ENCODE measurements at places on chromosomes 13 and 19.

DNA sequence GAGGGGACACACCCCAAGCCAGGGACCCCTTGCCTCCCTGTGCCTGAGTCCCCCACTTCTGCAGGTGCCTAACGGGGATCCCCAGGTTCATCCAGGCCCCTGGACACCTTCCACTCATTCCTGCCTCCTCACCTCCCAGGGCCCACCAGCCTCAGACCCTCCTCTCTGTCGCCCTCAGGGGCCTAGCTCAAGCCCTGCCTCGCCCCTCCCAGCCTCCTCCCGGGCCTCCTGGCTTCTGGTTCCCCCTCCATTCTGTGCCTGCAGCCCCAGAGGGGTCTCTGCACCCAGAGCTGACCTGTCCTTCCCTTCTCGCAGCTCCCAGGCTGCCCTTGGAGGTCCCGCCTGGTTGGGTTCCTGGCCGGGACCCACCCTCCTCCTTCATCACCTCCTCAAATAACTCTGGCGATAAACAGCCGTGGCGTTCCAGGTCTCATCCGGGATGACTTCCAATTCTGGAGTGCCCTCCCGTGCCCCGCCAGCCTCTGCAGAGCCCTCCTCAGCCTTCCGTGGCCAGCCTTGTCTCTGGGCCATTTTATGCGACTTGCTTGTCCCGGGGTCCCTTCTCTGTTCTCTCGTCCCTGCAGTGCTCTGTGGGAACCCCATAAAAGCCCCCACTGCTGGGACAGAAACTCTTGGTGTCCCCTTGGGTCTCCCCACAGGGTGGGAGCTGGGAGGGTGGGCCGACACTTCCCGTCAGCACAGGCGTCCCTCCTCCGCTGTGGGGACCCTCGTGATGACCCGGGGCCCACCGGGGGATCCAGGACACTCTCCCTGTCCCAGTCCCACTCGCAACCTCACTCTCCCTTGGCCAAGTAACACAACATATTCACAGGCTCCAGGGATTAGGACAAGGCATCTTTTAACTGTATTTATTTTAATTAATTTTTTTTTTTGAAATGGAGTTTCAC, 9.2 kb downstream of the JOSD2 start:
- no peak for DNase-seq

DNA sequence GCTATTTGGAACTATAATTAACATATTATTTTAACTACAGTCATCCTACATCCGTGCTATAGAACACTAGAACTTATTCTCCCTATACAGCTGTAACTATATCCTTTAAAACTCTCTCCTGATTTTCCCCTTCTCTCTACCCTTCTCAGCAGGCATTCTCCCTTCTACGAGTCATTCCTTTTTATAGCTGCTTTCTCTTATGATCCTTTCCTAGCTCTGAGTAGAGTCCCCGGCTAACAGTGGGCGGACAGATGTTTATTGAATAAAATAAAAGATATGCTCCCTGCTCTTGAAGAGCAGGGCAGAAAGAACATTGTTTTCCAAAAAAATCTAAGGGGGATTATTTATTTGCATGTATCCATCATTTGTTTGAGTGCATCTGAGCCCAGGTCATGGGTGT, 246.5 kb upstream of the TMTC4 start:
- DNase-seq: no peak

DNA sequence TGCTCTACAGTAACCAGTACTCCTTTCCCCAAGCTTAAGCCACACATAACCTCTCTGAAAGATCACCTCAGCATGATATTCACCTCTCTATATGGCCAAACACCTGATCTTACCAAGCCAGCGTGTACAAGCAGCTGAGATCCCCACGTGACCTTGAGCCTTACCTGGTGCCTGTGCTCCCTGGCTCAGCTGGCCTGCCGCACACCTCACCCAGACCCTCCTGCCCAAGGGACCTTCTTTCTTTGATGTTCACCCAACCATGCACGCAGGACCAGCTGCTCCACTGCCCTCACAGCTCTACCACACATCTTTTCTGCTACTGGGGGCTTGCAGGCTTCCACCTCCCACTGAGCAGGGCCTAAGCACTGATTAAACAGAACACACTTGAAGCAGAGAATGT, 9.0 kb downstream of the DHRS12 start:
- no peak for DNase-seq

- DNase-seq: no peak
These were observed 96.8 kb downstream of the RAB20 start for GRCh38 chr13:110464556-110465333.

- DNase-seq: no peak
These were observed 22.5 kb downstream of the GATAD2A start for GRCh38 chr19:19427944-19428343.

DNA sequence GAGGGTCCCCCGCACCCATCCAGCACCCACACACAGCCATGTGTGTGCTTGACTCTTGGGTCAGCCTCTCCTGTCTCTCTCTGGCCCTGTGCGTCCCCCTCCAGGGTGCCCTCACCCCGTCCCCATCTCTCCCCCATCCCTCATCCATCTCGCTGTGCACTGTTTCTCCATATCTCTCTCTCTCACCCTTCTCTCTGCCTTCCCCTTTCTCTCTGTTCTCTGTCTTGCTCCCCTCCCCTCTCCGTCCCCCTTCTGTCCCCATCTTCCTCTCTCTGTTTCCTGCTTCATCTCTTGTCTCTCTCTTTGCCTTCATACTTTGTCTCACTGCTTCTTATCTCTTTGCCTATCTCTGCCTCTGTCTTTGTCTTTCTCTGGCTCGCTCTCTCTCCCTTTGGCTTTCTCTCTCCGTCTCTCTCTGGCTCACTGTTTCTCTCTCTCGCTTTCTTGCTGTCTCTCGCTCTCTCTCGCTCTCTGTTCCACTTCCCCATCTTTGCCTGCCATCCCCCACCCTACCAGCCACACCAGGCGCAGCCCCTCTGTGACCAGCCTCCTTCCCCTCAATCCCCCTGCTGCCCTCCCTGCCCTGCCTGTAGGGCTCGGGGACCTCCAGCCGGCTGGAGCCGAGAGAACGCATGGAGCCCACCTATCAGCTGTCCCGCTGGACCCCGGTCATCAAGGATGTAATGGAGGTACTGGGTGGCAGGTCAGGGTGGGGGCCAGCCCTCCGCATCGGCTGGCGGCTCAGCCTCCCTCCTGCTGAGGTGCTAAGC, 8.9 kb downstream of the STXBP2 start:
- no peak for DNase-seq

- no peak for DNase-seq
These were observed 45.6 kb downstream of the SERPINE3 start for GRCh38 chr13:51385114-51385513.

DNA sequence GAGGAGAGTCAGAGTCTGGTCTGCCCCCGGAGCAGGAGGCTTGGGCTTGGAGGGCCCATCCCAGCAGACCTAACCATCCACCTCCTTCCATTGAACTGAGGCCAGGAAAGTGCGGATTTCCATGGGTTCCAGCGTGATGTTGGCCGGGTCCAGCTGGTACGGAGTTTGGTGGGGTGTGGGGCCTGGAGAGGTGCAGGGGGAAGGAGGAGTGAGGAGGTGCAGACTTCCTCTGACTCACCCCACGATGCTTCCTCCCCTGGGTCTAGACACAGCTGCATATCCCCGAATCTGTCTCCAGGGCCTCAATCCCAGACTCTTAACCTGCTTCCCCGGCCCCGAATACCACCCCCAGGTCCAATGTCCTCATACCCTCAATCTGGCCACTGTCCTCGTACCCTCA, 20.0 kb downstream of the MAN2B1 start:
- DNase-seq: no peak

DNA sequence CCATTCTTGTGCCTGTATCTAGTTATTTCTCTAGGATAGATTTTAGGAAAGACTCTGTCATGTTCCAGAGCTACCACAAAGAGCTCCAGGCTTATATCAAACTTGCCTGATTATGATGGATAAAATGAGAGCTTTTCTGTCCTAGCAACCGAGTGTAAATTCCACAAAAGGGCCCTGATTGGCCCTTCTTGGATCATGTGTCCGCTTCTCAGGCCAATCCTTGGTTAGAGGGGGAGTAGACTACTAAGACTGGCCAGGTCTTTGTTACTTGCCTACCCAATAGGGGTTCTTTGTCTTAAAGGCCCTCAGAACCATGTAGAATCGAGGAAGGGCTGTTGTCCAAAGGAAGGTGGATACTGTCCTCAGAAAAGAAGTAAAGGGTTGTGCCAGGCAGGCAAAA, 2.4 kb downstream of the DHX34 start:
- DNase-seq: no peak

GRCh38 chr19:38792250-38793111, 3.5 kb downstream of the LGALS7B start:
- peak; percentile 30 for DNase-seq

- no peak for DNase-seq
These were observed 93.1 kb downstream of the STOML3 start for GRCh38 chr13:38897521-38897920.

- DNase-seq: no peak
These were observed 5.1 kb downstream of the CD37 start for GRCh38 chr19:49340069-49340864.

DNA sequence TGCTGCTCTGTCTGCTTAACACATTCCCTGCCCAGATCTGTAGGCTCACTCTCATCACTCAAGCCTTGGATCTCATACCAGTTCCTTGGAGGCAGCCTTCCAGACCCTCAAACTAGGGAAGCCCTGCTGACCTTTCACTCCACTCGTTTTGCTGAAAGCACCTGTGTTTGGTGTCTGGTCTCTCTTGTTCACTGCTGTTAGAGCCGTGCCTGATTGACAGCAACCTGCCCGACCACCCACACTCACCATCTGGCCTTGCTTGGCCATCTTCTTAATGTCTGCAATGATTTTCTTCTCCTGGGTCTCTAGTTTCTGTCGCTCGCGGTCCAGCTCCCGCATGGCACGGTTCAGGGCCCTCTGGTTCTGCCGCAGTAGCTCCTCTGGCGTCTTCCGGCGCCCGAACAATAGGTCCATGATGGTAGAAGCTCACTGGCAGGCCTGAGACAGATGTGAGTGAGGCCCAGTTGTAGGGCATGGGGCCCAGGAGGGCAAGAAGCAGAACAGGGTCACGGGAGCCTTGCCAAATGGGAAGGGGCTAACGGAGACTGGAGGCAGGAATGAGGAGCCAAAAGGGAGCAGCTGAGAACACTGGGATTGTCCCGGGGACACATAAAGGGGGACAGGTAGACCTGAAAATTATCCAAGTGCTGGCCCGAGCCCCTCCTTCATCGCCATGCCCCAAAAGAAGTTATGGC, 959 bp downstream of the CHMP2A start:
- DNase-seq: no peak

Measured in stimulated activated CD8-positive, alpha-beta memory T cell treated with anti-CD3 and anti-CD28 coated beads, Interleukin-4, amount 100 ng/mL, for 24 hours (primary cell).